Activated CD4-positive, alpha-beta T cell treated with anti-CD3 and anti-CD28 coated beads for 36 hours (primary cell): ENCODE measurements at places on chromosomes 1 and 21.

DNA sequence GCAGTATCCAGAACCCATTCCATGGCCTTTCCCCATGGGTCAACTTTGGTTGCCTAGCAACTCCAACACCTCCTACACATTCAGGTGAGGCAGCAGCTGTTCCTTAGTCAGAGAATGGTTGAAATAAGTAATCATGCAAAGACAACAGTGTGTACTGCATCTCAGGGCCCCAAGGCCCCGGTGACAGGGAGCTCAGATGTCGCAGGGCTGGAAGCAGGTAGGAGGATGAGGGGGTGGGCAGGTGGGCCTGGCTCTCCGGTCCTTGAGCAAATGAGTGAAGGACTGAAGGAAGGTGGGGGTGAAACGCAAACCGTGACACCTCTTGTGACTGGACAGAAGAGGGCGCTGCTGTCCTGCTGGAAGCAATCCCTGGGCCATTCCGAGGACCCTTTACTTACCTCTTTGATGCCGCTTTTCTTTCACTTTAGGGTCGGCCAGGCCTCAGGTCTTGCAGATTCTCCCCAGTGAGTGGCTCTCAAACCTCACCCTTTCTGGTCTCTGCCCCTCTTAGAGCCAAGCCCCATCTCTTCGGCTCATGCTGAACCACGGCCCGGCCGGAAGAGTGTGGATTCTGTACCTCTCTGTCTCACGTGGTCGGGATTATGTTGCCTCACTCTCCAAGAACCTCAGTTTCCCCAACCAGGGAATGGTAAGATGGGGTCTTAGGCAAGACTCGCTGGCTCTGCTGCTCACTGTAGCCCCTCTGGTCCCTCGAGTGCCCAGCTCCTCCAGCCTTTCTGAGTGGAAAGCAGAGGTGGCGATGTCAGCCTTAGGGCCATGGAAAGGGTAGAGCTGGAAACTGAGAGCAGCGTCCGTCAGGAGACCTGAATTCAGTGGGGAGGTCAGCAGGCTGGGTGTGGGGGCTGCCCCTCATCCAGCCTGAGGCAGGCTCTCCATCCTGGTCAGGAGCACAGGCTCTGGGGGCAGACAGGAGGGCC is 5.6 kb upstream of the KCNA10 start:
- H3K36me3 ChIP-seq: no peaks in the 10 kb centered on the region
- peaks cover 2% of the 10 kb centered on the region for H3K4me1 ChIP-seq
- no peak overlapping the region for H3K4me3 ChIP-seq
- H3K27ac ChIP-seq: no peak overlapping the region
- H3K27me3 ChIP-seq: peaks cover 25% of the 10 kb centered on the region

DNA sequence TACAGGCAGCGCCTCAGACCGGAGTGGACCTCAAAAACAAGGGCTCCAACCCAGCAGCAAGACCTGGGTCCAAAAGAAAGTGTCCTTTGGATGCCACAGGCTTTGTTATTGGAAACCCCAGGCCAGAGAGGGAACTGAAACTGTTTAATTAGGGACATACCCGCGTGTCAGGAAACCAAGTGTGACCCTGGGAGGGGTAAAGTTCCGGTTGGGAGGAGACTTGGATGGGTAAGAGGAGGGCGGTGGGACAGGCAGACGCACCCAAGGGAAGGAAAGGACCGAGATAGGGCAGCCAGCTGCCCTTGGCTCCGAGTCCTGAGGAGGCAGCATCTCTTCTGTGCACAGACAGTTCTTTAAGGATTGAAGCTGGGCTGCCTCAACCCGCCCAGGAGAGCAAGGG is 71.4 kb downstream of the CDC7 start:
- no peak overlapping the region for H3K4me3 ChIP-seq
- H3K36me3 ChIP-seq: no peaks in the 10 kb centered on the region
- no peak for DNase-seq
- H3K27ac ChIP-seq: no peak overlapping the region
- peaks cover 4% of the 10 kb centered on the region for H3K27me3 ChIP-seq

- H3K4me1 ChIP-seq: peaks cover 18% of the 10 kb centered on the region
- peaks cover 12% of the 10 kb centered on the region for H3K36me3 ChIP-seq
- DNase-seq: peak; percentile 56
- no peak overlapping the region for H3K27ac ChIP-seq
These were observed 411 bp downstream of the FAM229A start for GRCh38 chr1:32361674-32362473.

DNA sequence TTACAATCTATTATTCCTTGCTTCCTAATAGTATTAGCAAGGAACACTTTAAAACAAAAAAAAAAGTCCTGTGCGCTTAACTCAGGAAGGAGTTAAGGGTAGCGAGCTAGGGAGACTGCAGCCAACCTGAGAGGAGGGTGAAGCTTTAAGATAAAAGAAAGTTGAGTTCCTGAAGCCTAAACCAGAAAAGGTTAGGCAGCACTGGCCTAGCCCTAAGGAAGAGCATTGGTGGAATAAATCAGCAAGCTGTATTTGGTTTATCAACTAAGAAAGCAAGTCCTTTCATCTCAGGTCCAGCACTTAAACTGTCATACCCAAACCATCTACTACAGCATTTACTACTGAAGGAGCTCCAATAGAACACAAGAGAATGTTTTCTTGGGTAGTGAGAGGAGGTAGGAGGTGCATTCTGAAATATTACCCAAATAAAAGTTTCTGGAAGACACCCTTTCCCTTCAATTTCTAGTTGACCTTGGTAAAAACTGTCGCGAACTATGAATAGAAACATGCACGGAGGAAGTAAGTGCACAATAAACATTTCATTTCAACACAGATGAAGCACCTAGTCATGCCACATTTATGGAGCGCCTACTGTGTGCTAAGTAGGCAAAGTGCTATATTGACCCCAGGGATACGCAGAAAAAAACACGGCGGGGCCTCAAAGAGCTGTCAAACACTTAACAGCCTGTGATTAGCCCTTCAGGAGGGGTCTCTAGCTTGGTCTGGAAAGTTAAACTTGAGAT is 1.3 kb downstream of the GLRX2 start:
- peaks cover 3% of the 10 kb centered on the region for H3K36me3 ChIP-seq
- H3K27ac ChIP-seq: peak overlapping the region; percentile 78
- H3K4me1 ChIP-seq: peaks cover 14% of the 10 kb centered on the region
- no peaks in the 10 kb centered on the region for H3K27me3 ChIP-seq

GRCh38 chr1:36512842-36513241 is 30.1 kb upstream of the CSF3R start:
- no peaks in the 10 kb centered on the region for H3K4me1 ChIP-seq
- H3K4me3 ChIP-seq: no peak overlapping the region
- H3K27me3 ChIP-seq: peaks cover 2% of the 10 kb centered on the region
- H3K27ac ChIP-seq: no peak overlapping the region

DNA sequence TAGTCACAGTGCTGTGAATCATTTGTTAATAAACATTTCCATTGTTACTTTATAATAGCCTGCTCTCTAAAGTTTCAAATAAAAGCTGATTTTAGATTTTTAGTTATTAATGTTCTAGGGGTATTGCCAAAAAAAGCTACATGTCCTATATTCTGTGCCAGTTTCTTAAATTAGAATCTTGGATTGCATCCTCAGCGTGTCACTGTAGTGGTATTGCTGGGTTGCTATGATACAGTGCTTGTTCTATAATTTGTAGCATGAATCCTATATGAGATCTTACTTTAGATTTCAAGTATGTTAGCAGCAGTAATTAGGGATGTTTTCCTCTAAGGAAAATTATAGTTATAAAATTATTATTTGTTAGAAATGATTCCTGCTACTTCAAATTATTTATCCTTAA is 16.4 kb downstream of the PPP2R5A start:
- H3K4me3 ChIP-seq: no peak overlapping the region
- no peak for DNase-seq
- peaks cover 53% of the 10 kb centered on the region for H3K4me1 ChIP-seq
- no peaks in the 10 kb centered on the region for H3K27me3 ChIP-seq
- peaks cover 12% of the 10 kb centered on the region for H3K36me3 ChIP-seq
- H3K27ac ChIP-seq: no peak overlapping the region

DNA sequence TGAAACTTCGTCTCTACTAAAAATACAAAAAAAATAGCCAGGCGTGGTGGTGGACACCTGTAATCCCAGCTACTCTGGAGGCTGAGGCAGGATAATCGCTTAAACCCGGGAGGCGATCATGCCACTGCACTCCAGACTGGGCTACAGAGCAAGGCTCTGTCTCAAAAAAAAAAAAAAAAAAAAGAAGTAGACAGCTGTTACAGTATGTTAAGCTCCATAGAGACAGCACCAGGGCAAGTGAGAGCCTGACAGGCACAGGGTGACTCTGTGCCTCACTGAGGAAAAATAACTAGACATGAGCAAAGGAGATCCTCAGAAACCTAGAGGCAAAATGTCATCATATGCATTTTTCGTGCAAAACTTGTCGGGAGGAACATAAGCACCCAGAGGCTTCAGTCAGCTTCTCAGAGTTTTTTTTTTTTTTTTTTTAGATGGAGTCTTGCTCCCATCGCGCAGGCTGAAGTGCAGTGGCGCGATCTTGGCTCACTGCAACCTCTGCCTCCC is 9.0 kb upstream of the PRDX1 start:
- peaks cover 2% of the 10 kb centered on the region for H3K27me3 ChIP-seq
- H3K4me1 ChIP-seq: peaks cover 2% of the 10 kb centered on the region
- no peak overlapping the region for H3K27ac ChIP-seq
- no peak overlapping the region for H3K4me3 ChIP-seq
- no peaks in the 10 kb centered on the region for H3K36me3 ChIP-seq

- peaks cover 13% of the 10 kb centered on the region for H3K4me1 ChIP-seq
- DNase-seq: no peak
- H3K27ac ChIP-seq: no peak overlapping the region
- no peaks in the 10 kb centered on the region for H3K27me3 ChIP-seq
- H3K4me3 ChIP-seq: no peak overlapping the region
- peaks cover 66% of the 10 kb centered on the region for H3K36me3 ChIP-seq
These were observed 4.8 kb downstream of the CDCA8 start for GRCh38 chr1:37697090-37697489.

- peak; percentile 77 for DNase-seq
- H3K4me1 ChIP-seq: peaks cover 59% of the 10 kb centered on the region
- H3K36me3 ChIP-seq: peaks cover 6% of the 10 kb centered on the region
- H3K27ac ChIP-seq: peak overlapping the region; percentile 85
- H3K27me3 ChIP-seq: no peaks in the 10 kb centered on the region
- peak overlapping the region; percentile 78 for H3K4me3 ChIP-seq
These were observed 1.2 kb downstream of the SYTL1 start for GRCh38 chr1:27342778-27343638.

DNA sequence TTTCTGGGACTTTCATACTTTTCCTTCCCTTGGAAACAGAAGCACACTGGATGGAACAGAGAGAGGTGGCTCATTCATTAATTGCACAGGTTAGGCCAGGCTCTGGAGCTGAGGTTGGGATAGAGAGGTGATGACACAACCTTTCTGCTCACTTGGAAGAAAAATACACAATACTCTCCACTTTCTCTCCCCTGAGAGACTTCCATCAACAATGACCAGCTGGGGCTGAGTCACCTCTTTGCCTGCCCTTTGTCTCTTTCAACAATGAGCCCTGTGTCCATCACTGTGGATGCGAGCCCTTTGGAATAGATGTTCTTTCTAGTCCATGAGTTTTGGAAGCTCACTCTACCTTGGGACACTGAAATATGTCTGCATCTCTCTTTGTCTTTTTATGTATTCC is 43.1 kb downstream of the ATP2B4 start:
- no peak overlapping the region for H3K27ac ChIP-seq
- peaks cover 4% of the 10 kb centered on the region for H3K36me3 ChIP-seq
- H3K27me3 ChIP-seq: no peaks in the 10 kb centered on the region
- peaks cover 60% of the 10 kb centered on the region for H3K4me1 ChIP-seq

DNA sequence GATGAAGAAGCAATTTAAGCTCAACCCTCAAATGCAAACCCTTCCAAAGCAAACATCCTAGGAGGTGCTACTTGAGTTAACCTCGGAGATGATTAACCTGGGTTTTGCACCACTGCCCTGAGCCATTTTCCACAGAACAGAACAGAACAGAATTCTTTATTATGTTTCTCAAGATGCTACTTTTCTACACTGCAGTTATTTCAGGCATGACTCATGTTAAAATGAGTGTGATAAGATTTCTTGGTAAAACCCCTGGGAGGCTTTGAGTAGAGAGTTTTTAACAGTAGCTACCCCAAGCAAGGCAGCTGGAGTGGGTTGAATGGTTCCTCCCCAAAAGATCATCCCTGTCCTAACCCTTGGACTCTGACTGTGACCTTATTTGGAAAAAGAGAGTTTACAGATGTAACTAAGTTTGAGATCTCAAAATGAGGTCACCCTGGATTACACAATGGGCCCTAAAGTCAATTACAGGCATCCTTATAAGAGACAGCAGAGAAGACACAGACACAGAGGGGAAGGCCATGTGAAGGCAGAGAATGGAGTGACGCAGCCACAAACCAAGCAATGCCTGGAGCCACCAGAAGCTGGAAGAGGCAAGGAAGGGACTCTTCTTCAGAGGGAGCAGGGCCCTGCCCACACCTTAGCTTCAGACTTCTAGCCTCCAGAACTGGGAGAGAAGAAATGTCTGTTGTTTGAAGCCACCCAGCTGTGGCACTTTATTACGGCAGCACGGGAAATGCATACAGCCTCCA is 153.4 kb downstream of the ETS2 start:
- H3K27me3 ChIP-seq: peaks cover under 1% of the 10 kb centered on the region
- H3K4me1 ChIP-seq: peaks cover 12% of the 10 kb centered on the region
- H3K36me3 ChIP-seq: no peaks in the 10 kb centered on the region
- H3K4me3 ChIP-seq: no peak overlapping the region
- peak; percentile 46 for DNase-seq

DNA sequence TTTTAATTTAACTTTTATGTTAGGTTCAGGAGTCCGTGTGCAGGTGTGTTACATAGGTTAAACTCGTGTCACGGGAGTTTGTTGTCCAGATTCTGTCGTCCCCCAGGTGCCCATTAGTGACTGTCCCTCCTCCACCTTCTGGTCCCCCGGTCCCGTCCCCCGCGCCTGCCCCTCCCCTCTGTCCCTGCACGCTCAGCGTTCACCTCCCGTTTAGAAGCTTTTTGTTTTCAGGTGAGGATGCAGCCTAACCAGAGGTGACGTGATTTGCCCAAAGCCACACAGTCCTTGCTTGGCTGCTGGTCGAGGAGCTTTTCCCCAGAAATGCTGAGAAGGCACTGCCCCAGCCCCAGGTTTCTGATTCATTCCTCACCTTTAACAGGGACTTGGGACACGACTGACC is 844 bp downstream of the C1orf146 start:
- H3K27me3 ChIP-seq: no peaks in the 10 kb centered on the region
- no peak overlapping the region for H3K27ac ChIP-seq
- no peak overlapping the region for H3K4me3 ChIP-seq
- no peak for DNase-seq

GRCh38 chr1:236844499-236845271 is 49.6 kb downstream of the MTR start:
- peaks cover 42% of the 10 kb centered on the region for H3K36me3 ChIP-seq
- no peaks in the 10 kb centered on the region for H3K27me3 ChIP-seq
- no peak overlapping the region for H3K27ac ChIP-seq
- H3K4me1 ChIP-seq: no peaks in the 10 kb centered on the region
- H3K4me3 ChIP-seq: no peak overlapping the region

- no peaks in the 10 kb centered on the region for H3K27me3 ChIP-seq
- H3K27ac ChIP-seq: no peak overlapping the region
- no peak overlapping the region for H3K4me3 ChIP-seq
- no peaks in the 10 kb centered on the region for H3K4me1 ChIP-seq
These were observed 71.6 kb upstream of the RUNX1 start for GRCh38 chr21:35120631-35121180.

DNA sequence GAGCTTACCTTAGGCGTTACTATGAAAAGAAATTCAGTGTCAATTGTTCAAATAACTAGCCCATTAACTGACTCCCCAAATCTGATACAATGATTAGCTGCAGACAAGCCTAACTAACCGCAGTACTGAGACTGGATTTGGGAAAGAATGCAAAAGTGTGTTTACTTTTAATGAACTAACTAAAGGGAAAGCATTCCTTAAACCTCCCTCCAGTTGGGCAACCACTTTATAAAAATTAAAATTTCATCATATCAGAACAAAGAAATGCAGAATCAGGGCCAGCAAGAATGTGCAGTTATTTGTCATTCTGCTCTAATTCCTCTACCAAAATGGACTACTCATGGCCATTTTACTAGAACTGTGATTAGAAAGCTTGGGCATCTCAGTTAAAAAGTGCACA is 11.7 kb upstream of the NR5A2 start:
- H3K4me1 ChIP-seq: no peaks in the 10 kb centered on the region
- no peak overlapping the region for H3K27ac ChIP-seq
- H3K36me3 ChIP-seq: no peaks in the 10 kb centered on the region
- DNase-seq: no peak
- no peak overlapping the region for H3K4me3 ChIP-seq
